Stimulated activated CD8-positive, alpha-beta memory T cell treated with anti-CD3 and anti-CD28 coated beads, Interleukin-4, amount 100 ng/mL, for 1 hour (primary cell): ENCODE measurements at places on chromosomes 11 and 22.

GRCh38 chr11:130480711-130481140 lies 32.3 kb downstream of the ADAMTS15 start:
- DNase-seq, result no peak

- DNase-seq, result no peak
Observed at GRCh38 chr11:109668973-109669634, 247.1 kb downstream of the C11orf87 start.

DNA sequence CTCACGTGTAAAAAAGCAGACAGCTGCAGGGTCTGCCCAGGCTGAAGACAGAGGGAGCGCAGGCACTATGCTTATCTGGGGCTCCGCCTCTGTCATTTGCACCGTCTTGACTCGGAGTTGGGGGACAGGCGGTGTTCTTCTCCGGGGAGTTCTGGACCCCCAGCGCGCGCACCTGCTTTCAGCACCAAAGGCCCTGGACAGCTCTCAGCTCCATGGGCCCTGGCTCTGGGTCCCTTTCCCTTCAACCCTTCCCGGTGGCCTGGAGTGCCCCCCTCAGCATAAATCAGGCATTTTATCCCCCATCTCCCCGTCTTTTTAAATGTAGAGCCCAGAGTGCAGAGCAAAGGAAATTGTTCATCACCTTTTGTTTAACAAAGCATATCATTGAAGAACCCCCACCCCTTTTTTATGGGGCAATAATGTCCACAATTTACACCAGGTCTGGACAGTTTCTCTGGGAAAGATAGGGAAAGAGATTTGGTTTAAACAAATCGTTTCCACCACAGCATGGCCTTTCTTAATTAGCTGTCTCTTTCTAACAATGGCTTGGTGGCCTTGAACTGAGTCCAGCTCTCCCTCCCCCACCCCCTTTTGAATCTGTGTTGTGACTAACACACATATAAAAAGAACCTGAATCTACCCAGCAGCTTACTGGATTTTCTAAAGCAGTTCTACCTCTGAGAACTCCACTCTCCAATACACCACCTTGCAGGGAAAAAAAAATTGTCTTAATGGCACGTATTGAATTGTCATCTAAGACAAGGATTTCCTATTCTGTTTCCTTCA lies 1.7 kb downstream of the SEZ6L start:
- no peak for DNase-seq

DNA sequence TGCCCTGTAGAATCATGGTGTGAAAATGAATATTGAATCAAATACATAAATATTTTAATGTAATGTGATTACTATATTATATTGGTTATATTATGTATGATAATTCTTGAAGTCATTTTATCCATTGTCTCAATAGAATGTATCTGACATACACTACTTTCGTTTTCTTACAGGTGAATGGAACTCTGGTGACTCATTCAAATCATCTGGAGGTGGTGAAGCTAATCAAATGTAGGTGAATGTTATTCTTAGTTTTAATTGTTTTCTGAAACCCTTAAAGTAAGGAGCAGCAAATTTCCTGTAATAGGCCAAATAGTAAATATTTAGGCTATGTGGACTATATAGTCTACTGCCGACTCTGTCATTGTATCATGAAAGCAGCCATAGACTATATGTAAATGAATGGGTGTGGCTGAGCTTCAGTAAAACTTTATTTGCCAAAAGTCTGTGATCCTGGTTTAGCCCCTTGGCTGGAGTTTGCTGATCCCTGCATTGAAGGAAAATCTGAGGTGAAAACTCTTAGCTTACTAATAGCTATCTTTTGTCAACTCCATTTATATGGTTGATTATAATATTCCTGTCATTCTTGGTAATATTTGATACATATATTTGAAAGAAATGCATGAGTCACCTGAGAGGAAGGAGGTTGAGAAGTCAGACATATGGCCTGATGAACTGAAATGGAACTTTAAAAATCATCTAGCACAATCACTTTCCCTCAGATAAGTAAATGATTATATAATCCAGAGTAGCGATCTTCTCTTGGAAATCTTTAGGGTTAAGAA lies 87.2 kb upstream of the GRIK4 start:
- DNase-seq, result no peak

GRCh38 chr11:16817351-16817750 lies 78.9 kb downstream of the C11orf58 start:
- no peak for DNase-seq

DNA sequence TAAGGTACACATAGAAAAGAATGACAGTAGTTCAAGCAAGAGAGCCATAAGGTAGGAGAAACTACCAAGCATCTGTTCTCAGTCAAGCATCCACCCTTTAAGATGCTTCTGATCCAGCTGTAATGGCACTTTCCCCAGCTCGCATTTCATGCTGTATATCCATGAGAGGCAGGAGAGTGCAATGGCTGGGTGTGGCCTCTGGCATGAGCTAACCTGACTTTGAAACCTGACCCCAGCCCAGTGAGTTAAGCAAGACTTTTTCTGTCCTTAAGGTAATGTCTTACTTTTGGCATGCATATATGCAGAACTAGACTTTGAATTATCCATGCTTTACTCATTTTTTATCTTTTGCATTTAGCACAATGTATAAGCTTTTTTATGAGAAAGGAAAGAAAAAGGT lies 79.8 kb upstream of the CNTN5 start:
- DNase-seq, result no peak

DNA sequence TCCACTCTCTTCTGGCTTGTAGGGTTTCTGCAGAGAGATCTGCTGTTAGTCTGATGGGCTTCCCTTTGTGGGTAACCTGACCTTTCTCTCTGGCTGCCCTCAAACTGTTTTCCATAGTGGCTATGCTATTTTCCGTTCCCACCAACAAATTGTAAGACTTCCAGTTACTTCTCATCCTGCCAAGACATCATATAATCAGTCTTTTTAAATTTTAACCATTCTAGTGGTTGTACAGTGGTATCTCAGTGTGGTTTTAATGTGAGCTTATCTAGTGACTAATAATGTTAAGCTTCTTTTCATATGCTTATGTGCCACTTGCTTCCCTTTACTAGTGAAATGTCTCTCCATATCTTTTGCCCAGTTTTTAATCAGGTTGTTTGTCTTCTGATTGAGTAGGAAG lies 13.6 kb upstream of the TRIM29 start:
- DNase-seq, result no peak

DNA sequence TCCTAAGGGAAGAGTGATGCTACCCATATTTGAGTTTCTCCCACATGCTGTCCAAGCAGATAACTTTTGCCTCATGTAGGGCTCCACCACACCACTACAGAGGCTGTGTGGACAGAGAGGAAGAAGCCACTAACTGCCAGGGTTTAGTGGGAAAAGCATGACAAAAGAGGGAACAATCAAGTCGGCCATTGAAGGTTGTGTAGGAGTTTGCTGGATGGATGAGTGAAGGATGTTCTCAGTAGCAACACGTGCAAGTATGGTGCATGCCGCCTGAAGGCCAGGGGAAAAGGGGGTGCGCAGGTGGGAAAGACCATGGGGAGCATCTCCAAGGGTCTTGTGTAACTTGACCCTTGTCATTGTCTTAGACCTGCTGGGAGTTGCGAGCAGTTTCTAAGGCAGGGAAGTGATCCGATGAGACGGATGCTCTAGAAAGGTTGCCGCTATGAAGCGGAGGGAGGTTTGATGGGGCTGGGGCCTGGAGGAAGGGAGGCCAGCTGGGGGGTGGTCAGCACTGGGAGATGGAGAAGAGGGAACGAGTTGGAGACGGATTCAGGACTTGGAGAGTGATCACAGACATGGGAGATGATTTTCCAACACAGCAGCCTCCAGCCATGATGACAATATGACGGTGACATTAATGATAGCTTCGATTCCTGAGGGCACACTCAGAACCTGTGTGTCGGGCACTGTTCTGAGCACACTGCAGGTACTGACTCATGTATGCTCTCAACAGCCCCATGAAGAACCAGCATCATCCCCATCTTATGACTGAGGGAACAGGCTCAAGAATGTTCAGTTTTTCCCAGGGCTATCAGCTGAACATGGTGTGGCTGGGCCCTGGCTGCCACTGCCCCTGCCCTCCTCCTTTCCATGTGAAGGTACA lies 53.7 kb downstream of the CD6 start:
- no peak for DNase-seq

DNA sequence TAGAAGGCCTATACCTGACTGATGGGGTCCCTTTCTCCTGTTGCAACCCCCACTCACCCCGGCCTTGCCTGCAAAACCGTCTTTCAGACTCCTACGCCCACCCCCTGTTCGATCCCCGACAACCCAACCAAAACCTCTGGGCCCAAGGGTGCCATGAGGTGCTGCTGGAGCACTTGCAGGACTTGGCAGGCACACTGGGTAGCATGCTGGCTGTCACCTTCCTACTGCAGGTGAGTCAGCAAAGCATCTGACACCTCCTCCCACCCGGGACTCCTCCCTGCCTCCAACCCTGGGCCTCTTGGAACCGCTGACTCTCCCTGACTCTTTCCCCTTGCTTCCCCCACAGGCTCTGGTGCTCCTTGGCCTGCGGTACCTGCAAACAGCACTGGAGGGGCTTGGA lies 1.2 kb downstream of the ROM1 start:
- no peak for DNase-seq

GRCh38 chr11:15158351-15159015 lies 43.8 kb downstream of the INSC start:
- DNase-seq, result no peak
